ENCODE measurements at places on chromosomes 13 and 19. TPM values are rescaled to one million over a fixed set of nuclear protein-coding genes. Genes with fewer than 3 reads are reported as not detected.
A peak's percentile ranks its signal among the peaks of the same experiment; 100 is the strongest.

DNA sequence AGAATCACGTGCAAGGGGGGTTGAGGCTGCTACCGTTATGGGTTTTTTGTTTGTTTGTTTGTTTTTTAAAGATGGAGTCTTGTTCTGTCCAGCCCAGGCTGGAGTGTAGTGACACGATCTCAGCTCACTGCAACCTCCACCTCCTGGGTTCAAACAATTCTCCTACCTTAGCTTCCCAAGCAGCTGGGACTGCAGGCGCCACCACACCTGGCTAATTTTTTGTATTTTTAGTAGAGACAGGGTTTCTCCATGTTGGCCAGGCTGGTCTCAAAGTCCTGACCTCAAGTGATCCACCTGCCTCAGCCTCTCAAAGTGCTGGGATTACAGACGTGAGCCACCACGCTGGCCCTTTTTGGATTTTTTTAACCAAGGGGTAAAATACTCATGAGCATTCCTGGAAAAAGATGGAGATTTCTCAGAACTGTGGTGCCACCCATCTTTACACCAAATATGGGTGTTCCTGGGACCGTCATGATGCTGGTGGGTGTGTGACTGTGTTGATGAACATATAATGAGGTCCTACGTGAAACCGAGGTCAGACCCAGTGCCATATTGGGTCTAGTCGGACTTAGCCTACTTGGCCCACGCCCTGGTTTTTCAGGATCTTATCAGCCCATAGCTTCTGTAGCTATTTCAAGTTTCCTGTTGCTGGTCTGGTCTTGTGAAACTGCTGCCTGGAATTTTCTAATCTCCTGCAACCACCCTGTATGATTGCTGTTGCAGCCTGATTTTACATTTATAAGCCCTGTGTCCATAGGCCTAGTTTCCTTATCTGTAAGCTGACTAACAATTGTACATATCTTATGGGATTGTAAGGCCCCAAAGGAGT is 6.2 kb downstream of the PPP1R15A start:
- DNase-seq: peak; percentile 79
- H3K4me3 ChIP-seq: peak overlapping the region; percentile 25
- no peaks in the 10 kb centered on the region for H3K27me3 ChIP-seq
- H3K27ac ChIP-seq: peak overlapping the region; percentile 69
- H3K36me3 ChIP-seq: peaks cover 40% of the 10 kb centered on the region

DNA sequence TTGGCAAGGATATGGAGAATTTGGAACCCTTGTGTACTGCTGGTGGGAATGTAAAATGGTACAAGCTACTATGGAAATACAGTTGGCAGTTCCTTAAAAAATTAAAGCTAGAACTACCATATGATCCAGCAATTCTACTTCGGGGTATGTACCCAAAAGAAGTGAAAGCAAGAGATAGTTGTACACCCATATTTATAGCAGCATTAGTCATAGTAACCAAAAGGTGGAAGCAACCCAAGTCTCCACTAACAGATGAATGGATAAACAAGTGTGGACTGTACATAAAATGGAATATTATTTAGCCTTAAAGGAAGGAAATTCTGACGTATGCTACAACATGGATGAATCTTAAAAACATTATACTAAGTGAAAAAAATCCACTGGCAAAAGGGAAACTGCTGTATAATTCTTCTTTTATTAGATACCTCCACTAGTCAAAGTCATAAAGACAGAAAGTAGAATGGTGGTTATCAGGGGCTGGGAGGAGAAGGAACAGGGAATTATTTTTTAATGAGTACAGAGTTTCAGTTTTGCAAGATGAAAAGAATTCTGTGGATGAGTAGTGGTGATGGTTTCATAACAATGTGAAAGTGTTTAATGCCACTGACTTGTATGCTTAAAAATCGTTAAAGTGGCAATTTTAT is 141.6 kb downstream of the RXFP2 start:
- peak overlapping the region; percentile 9 for H3K4me3 ChIP-seq
- DNase-seq: no peak
- H3K36me3 ChIP-seq: no peaks in the 10 kb centered on the region

Gene EPS8L1
- total RNA-seq: 16.3 TPM

Gene TSHZ3
- total RNA-seq: 9.3 TPM

Gene IRGC
- not detected for total RNA-seq

All from thoracic aorta (tissue), 2 donors.